ENCODE measurements at places on chromosomes 7 and 10. TPM values are rescaled to one million over a fixed set of nuclear protein-coding genes. Genes with fewer than 3 reads are reported as not detected.

The ANXA8L1 gene
- 185 TPM for total RNA-seq

- H3K36me3 ChIP-seq = no peaks in the 10 kb centered on the region
- H3K27ac ChIP-seq = peak overlapping the region; percentile 52
Measured at GRCh38 chr10:119177708-119178371, 772 bp downstream of the PRDX3 start.

DNA sequence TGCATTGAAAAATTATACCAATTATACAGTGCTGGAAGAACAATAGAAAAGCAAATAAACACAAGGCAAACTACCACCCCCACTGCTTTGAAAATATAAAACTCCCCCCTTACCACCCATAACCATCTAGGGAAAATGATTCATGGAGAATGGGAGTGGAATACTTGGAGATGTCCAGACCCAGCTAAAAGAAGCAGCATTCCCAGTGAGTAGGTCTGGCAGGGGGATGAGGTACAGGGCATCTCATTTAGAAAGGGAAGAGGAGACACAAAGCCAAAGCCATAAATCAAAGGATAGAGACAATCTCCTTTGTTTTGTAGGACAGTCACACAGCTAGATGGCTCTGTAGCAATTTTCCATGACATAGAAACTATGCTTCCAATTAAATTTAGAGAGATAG, 36.0 kb upstream of the DGKI start:
- H3K4me1 ChIP-seq = peaks cover 22% of the 10 kb centered on the region
- no peak for DNase-seq
- H3K36me3 ChIP-seq = peaks cover 30% of the 10 kb centered on the region
- H3K27ac ChIP-seq = peak overlapping the region; percentile 56
- no peak overlapping the region for H3K4me3 ChIP-seq

The KLF14 gene
- total RNA-seq = not detected

The CRYGN gene
- 1.2 TPM for total RNA-seq

The MPLKIP gene
- total RNA-seq = 79.2 TPM

The SPACDR gene
- total RNA-seq = 4.2 TPM

- no peaks in the 10 kb centered on the region for H3K36me3 ChIP-seq
- H3K27ac ChIP-seq = no peak overlapping the region
- no peaks in the 10 kb centered on the region for H3K4me1 ChIP-seq
- no peaks in the 10 kb centered on the region for H3K27me3 ChIP-seq
Measured at GRCh38 chr10:96987842-96988175, 155.7 kb downstream of the LCOR start.

- no peak overlapping the region for H3K4me3 ChIP-seq
- H3K36me3 ChIP-seq = no peaks in the 10 kb centered on the region
- DNase-seq = no peak
- H3K27me3 ChIP-seq = no peaks in the 10 kb centered on the region
Measured at GRCh38 chr10:688312-689120, 952 bp downstream of the DIP2C start.

The BAIAP2L1 gene
- total RNA-seq = 89.4 TPM

- no peak overlapping the region for H3K4me3 ChIP-seq
- no peaks in the 10 kb centered on the region for H3K27me3 ChIP-seq
- no peaks in the 10 kb centered on the region for H3K36me3 ChIP-seq
- H3K4me1 ChIP-seq = peaks cover 39% of the 10 kb centered on the region
- peak; percentile 30 for DNase-seq
Measured at GRCh38 chr10:127151981-127152699, 44.3 kb downstream of the INSYN2A start.

The GPER1 gene
- 0.37 TPM for total RNA-seq

DNA sequence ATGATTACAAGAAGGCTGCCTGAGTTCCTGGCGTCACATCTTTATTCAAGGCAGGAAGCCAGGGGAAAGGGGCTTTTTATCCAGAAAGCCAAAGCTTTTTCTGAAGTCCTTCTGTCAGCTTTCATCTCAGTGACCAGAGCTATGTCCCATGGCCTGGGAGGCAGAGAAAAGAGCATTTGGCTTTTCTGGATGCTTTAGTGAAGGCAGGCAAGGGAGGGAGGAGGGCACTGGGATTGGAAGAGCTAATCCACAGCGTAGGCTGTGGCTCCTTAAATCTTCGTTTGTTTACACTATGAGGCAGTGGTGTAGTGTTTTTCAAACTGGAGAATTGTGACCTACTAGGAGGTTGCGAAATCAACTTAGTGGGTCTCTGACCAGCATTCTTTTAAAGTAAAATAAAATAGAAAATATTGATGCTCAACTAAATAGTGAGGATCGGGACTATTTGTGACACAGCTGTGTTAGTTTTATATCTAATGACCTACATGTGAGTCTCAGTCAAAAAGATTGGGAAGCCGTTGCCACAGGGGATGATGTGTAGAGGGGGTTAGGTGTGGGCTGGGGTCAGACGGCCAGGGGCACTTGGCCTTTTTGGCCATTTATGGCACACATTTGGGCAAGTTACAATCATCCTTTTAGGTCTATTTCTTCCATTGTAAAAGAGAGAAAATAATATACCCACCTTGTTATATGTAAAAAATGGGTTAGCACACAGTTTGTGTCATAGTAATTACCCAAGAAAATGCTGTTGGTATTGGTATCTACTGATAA, 14.1 kb downstream of the CRYGN start:
- no peak overlapping the region for H3K4me3 ChIP-seq
- no peak for DNase-seq
- H3K4me1 ChIP-seq = peaks cover 51% of the 10 kb centered on the region
- no peak overlapping the region for H3K27ac ChIP-seq

- H3K27ac ChIP-seq = no peak overlapping the region
- DNase-seq = no peak
- H3K4me3 ChIP-seq = no peak overlapping the region
- H3K4me1 ChIP-seq = no peaks in the 10 kb centered on the region
Measured at GRCh38 chr10:128005858-128006257, 99.0 kb downstream of the PTPRE start.

- no peak overlapping the region for H3K4me3 ChIP-seq
- no peak for DNase-seq
- no peaks in the 10 kb centered on the region for H3K36me3 ChIP-seq
- H3K27ac ChIP-seq = no peak overlapping the region
Measured at GRCh38 chr7:1580422-1581030, 10.7 kb upstream of the PSMG3 start.

- no peaks in the 10 kb centered on the region for H3K27me3 ChIP-seq
- no peak for DNase-seq
Measured at GRCh38 chr7:140674356-140674800, 1.6 kb downstream of the ADCK2 start.

DNA sequence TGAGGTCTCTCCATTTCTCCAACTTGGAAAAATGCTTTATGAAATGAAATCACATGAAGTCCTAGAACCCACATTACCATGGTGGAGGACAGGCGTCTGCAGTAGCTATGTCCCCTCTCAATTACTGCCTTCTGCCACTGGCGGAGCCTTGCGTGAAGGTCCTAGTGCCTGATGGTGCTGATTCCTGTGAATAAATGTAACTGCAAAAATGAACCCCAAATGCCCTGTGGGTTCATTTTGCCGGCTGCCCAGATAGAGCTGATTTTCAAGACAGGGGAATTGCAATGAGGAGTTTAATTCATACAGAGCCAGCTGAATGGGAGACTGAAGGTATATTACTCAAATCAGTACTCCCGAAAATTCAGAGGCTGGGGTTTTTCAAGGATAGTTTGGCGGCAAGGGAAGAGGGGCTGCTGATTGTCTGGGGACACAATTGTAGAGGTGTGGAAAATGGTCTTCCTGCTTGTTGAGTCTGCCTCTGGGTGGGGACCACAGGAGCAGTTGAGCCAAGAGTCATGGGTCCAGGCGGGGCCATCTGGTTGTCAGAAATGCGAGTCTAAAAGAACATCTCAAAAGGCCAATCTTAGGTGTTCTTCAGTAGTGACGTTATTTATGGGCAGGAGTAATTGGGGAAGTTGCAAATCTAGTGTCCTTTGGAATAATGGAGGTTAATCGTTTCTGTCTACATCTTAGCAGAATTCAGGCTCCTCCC, 13.5 kb downstream of the PRF1 start:
- H3K36me3 ChIP-seq = no peaks in the 10 kb centered on the region
- H3K4me1 ChIP-seq = no peaks in the 10 kb centered on the region
- no peak overlapping the region for H3K27ac ChIP-seq
- H3K4me3 ChIP-seq = no peak overlapping the region
- no peak for DNase-seq

The NKX1-2 gene
- 2.9 TPM for total RNA-seq

The NT5C3A gene
- 43.8 TPM for total RNA-seq

DNA sequence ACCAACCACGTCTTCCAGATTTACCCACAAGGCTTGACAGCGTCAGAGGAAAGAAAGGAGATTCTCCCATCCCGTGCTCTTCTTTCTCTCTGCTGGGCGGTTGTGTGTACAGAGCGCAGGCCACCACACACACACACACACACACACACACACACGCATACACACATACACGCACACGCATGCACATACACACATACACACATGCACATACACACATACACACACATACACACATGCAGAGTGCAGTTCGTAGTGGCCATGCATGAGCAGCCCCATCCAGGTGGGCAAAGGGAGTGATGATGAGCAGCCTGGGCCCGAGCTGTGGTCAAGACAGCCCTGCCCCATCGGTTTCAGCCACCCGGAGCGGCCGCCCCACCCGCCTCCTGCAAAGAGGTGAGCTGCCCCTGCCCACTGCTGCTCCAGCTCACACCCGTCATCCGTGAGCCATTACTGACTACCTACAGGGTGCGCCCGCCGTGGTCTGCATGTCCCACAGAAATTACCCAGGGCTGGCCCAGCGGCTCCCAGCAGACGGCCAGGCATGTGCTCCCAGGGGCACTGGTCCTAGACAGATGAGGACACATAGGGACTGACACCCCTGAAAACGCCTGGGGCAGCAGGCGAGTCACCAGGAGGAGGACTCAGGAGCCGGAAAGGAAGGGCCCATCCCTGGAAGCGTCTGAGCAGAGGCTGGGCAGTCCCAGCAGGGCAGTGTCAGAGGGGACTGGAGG, 69.6 kb downstream of the ASB13 start:
- no peaks in the 10 kb centered on the region for H3K27me3 ChIP-seq
- H3K36me3 ChIP-seq = no peaks in the 10 kb centered on the region
- peaks cover 58% of the 10 kb centered on the region for H3K4me1 ChIP-seq
- peak; percentile 62 for DNase-seq
- H3K27ac ChIP-seq = peak overlapping the region; percentile 87
- H3K4me3 ChIP-seq = peak overlapping the region; percentile 64

DNA sequence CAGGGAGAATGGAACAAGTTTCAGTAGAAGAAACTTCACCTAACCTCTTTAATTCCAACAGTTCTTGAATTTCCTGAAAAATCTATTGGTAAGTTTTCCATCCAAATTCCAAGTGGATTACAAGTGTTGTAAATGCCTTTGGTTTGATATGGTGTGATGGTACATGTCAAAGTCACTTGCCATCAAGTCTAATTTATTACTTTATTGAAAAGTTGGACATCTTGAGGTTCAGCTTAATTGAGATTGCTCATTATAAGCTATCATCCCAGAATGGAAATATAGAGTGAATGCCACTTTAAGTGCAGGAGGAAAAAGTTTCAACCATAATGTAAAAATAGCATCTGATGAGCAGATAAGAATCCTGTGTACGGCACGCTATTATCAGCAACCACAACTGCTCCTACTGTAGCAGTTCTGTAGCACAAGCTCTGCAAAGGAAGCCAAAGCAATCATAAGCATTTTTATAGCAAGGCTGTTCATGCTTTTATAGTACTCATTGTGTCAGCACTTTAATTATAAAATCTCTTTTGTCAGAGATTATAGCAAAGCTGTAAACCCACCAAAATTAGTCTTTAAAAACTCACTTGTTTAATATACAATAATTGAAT, 991.8 kb upstream of the PHF14 start:
- no peak overlapping the region for H3K4me3 ChIP-seq
- no peak overlapping the region for H3K27ac ChIP-seq
- H3K36me3 ChIP-seq = no peaks in the 10 kb centered on the region
- H3K27me3 ChIP-seq = no peaks in the 10 kb centered on the region
- H3K4me1 ChIP-seq = no peaks in the 10 kb centered on the region

DNA sequence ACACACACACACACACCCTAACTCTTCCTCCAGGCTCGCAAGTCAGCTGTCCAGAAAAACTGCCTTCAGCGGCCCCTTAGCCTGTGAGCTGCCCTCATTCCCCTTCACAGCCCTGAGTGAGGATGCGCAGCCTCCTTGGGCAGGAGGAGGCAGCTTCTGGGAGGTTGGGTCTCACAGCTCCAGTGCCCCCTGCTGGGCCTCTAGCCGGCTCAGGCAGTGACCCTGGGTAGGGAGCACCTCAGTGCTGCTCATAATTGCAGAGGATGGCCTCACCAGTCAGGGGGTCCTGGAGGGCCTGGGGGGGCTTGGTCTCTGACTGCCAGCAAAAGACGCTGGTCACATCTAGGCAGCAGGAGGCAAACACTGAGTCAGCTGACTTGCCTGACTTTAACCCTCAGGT, 43.7 kb downstream of the ZNF273 start:
- no peak overlapping the region for H3K27ac ChIP-seq
- no peaks in the 10 kb centered on the region for H3K27me3 ChIP-seq
- no peaks in the 10 kb centered on the region for H3K36me3 ChIP-seq
- no peaks in the 10 kb centered on the region for H3K4me1 ChIP-seq
- no peak overlapping the region for H3K4me3 ChIP-seq

DNA sequence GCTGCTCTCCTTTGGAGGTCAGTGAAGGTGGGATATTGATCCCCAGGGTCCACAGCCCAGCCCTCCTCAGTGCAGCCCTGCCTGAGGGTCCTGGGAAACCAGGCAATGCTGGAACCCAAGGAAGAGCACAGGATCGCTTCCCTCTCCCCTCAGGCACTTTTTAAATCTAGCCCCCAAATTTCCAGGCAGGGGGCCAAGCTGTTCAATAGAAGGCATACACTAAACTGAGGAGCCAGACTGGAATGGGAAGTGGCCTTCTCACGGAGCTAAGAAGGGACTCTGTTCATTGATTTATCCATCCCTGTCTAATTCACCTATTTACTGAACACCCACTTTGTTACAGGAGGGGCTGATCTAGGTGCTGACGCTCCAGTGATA, 60.3 kb downstream of the GLI3 start:
- H3K36me3 ChIP-seq = no peaks in the 10 kb centered on the region
- no peak overlapping the region for H3K27ac ChIP-seq
- H3K4me3 ChIP-seq = no peak overlapping the region
- no peak for DNase-seq

DNA sequence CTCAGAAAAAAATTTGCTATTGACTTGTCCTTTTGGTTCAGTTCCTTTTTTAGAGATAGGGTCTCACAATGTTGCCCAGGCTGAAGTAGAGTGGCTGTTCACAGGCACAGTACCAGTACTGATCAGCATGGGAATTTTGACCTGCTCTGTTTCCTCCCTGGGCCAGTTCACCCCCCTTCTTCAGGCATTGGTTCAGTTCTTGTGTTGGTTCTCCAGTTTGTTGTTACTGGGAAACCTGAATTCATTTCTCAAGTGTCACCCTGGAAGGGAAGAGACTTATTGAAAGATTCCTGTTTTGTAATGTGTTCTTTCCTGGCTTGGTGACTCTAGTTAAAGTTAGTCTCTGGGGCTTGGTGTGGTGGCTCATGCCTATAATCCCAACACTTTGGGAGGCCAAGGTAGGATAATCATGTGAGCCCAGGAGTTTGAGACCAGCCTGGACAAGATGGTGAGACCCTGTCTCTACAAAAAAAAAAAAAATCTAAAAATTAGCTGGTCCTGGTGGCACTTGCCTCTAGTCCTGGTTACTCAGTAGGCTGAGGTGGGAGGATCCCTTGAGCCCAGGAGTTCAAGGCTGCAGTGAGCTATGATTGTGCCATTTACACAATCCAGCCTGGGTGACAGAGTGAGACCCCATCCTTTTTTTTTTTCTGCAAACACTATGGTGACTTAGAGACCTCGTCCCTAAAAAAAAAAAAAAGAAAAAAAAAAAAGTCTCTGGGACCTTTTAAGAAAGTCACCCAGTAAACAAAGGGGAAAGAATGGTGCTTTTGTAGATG, 52.7 kb downstream of the CNNM2 start:
- DNase-seq = no peak
- H3K27me3 ChIP-seq = no peaks in the 10 kb centered on the region
- no peak overlapping the region for H3K27ac ChIP-seq
- H3K36me3 ChIP-seq = no peaks in the 10 kb centered on the region
- H3K4me3 ChIP-seq = no peak overlapping the region
- no peaks in the 10 kb centered on the region for H3K4me1 ChIP-seq

Measured in PC-9 (cell line).